H1 (cell line): ENCODE measurements at places on chromosomes 11 and 22. TPM values are rescaled to one million over a fixed set of nuclear protein-coding genes. Genes with fewer than 3 reads are reported as not detected.

Gene MPZL3
- 1.1 and 1.2 TPM in 2 replicates for polyA plus RNA-seq

Gene TEAD1
- 15.6 and 17.2 TPM in 2 replicates for polyA plus RNA-seq

Gene STK33
- 7.0 and 8.8 TPM in 2 replicates for polyA plus RNA-seq

Gene ANO9
- polyA plus RNA-seq, result 20.7 and 24.6 TPM in 2 replicates

Gene GRIA4
- polyA plus RNA-seq, result 8.9 and 12.5 TPM in 2 replicates

Gene PYGM
- polyA plus RNA-seq, result 10.0 and 15.2 TPM in 2 replicates

Gene OR5A2
- not detected in 2 replicates for polyA plus RNA-seq

Gene ALDH3B1
- 0.47 TPM in 2 replicates for polyA plus RNA-seq

Gene MUC15
- not detected in 2 replicates for polyA plus RNA-seq

Gene PNPLA5
- 3.9 and 5.2 TPM in 2 replicates for polyA plus RNA-seq

DNA sequence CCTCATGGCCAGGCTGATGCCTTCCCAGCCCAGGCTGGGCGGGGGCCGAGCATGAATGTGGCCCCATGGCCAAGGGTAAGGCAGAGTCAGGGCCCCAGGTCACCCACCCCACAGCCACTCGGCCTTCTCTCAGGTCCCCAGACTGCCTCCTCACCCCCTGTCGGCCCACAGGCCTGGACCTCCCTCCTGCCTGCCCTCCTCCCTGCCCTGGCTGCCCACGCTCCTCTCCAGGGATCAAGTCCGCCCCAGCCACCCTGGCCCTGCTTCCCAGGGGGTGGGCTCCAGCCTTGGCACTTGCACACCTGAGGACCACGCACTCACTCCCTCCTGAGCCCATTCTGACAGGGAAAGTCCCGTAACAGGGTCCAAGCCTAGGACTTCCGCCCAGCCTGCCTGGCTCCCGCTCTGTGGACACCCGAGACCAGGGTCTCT is 37.8 kb upstream of the TH start:
- peaks cover 12% of the 10 kb centered on the region for H3K4me1 ChIP-seq
- H3K4me3 ChIP-seq, result no peak overlapping the region
- DNase-seq, result no peak
- no peak overlapping the region for H3K27ac ChIP-seq

DNA sequence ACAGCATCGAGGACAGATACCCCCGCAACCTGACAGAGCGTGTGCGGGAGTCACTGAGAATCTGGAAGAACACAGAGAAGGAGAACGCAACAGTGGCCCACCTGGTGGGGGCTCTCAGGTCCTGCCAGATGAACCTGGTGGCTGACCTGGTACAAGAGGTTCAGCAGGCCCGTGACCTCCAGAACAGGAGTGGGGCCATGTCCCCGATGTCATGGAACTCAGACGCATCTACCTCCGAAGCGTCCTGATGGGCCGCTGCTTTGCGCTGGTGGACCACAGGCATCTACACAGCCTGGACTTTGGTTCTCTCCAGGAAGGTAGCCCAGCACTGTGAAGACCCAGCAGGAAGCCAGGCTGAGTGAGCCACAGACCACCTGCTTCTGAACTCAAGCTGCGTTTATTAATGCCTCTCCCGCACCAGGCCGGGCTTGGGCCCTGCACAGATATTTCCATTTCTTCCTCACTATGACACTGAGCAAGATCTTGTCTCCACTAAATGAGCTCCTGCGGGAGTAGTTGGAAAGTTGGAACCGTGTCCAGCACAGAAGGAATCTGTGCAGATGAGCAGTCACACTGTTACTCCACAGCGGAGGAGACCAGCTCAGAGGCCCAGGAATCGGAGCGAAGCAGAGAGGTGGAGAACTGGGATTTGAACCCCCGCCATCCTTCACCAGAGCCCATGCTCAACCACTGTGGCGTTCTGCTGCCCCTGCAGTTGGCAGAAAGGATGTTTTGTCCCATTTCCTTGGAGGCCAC is 3.3 kb downstream of the FADD start:
- 0 out of 2 replicates have a peak overlapping the region, but pooled peaks have one; percentile 10 for H3K27ac ChIP-seq
- no peak overlapping the region for H3K4me3 ChIP-seq
- H3K27me3 ChIP-seq, result no peaks in the 10 kb centered on the region
- peaks cover 10% of the 10 kb centered on the region for H3K36me3 ChIP-seq
- peaks cover 17% of the 10 kb centered on the region for H3K4me1 ChIP-seq

- H3K4me3 ChIP-seq, result no peak overlapping the region
- peaks cover 15% of the 10 kb centered on the region for H3K36me3 ChIP-seq
- DNase-seq, result no peak
- no peak overlapping the region for H3K27ac ChIP-seq
- H3K4me1 ChIP-seq, result no peaks in the 10 kb centered on the region
- no peaks in the 10 kb centered on the region for H3K27me3 ChIP-seq
Measured at GRCh38 chr22:23305321-23305910, 125.1 kb downstream of the BCR start.

DNA sequence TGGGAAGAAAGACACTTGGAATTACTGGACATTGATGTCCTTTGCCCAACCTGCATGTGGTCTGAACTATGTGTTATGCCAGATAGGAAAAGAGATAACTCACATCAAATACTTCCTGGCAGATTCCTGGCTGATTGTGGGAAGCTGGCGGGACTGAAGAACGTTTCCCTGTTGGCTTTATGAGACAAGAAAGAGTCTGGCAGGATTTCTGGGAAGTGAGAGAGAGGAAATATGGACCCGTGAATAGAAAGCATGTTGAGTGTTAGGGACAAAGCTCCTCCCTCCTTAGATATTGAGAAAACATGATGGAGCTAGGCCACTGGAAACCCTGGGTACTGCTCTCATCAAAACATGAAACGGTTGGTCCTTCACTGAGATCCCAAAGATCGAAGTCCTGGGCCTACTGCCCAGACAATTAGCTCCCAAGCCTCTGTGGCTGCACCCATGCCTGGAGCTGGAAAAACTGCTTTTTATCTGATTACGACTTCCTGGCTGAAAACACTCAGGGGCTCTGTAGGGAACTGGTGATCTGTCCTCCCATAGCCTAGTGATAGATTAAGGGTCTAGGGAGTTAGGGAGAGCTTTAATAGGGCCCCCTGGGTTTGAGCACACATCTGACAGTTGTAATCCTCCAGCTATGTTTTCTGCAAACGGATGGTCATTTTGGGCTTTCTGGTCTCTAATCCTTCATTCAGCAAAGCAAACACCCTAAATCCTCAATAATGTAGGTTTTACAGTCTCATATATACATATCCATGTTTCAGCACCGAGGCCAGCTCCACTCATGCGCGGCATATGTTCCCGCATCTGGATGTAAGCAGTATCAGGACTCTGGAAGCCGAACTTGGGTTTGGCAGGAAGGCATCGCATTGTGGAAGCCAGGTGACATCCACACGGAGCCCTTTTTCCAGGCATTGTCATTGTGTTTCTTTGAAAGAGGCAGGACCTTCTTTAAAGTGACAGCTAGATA is 6.1 kb upstream of the B3GAT1 start:
- no peak overlapping the region for H3K27ac ChIP-seq
- peaks cover 25% of the 10 kb centered on the region for H3K4me1 ChIP-seq
- no peaks in the 10 kb centered on the region; the same call in 1 of the 2 replicates for H3K27me3 ChIP-seq
- DNase-seq, result no peak

DNA sequence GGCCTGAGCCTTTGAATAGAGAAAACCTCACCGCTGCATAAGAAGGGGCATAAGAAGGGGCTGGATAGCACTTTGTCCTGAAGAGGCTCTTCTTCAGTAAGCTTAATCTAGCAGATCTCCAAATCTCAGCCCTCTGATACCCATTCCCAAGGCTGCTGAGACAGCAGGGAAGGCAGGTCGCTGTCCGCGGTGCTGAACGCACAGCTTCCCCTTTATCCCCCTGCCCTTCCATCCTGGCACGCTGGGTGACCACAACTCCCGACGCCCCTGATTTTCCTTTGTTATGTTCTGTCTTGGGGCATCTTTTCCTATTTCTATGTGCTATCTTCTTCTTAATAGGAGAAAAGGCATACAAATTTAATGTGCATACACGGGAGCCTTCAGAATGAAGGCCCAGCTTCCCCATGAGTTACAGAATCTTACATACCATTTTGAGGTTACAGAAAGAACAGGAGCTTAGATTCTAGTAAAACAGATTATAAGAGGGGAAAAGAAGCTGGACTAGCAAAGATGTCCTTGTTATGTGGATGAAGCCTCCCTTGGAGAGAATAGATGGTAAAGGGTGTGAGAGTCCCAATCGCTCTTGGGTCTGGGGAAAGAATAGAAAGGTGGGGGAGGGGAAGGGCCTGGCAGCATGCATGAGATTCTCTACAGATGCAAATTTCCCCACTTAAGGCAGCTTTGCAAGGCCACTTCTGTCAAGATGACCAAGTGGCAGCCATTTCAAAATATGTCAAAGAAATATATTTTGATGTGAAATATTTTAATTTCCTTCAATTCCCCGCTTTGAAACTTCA is 5.7 kb upstream of the SULT4A1 start:
- no peaks in the 10 kb centered on the region for H3K36me3 ChIP-seq
- H3K27me3 ChIP-seq, result no peaks in the 10 kb centered on the region
- DNase-seq, result peak; percentile 71
- H3K27ac ChIP-seq, result no peak overlapping the region

DNA sequence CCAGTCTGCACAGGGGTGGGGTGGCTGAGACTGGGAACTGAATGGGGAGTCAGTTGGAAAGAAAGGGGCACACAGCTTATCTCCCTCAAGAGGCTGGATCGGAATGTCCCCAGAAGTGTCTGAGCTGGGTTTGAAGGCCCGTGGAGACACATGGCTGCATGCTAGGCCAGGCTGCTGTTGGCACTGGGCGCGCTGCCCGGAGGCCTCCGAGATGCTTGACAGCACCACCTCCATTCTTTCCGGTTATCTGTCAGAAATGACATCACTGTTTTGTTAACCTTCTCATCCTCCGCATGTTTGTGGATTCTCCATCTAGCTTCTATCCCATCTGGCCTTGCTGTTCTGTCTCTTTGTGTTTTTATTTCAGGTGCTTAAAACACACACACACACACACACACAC is 85.5 kb downstream of the APIP start:
- no peak overlapping the region for H3K27ac ChIP-seq
- no peaks in the 10 kb centered on the region for H3K27me3 ChIP-seq
- H3K36me3 ChIP-seq, result no peaks in the 10 kb centered on the region
- H3K4me1 ChIP-seq, result no peaks in the 10 kb centered on the region; the same call in 1 of the 2 replicates

- H3K4me1 ChIP-seq, result peaks cover 2% of the 10 kb centered on the region; the same call in 1 of the 2 replicates
- no peaks in the 10 kb centered on the region for H3K36me3 ChIP-seq
- no peak overlapping the region for H3K27ac ChIP-seq
- no peaks in the 10 kb centered on the region for H3K27me3 ChIP-seq
- H3K4me3 ChIP-seq, result no peak overlapping the region
Measured at GRCh38 chr22:26775394-26775793, 118.0 kb downstream of the MIAT start.

DNA sequence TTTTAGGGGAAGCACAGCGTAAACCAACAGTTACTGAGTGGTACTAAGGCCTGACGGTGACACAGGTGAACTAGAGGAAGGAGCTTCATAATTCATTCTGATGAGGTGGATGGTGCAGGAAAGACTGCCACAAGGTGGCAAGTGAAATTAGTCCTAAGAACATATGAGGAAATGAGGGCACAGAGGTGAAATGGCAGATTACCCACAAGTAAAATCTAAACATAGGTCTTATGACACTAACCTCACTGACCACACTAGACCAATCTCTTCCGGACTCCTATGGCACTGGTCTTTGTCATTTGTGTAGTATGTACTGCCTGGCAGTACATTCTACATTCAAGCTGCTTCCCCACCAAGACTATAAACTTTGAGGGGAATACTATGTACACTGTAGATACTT is 20.2 kb downstream of the GAB2 start:
- H3K27ac ChIP-seq, result no peak overlapping the region
- H3K36me3 ChIP-seq, result no peaks in the 10 kb centered on the region
- DNase-seq, result no peak
- H3K27me3 ChIP-seq, result peaks cover 4% of the 10 kb centered on the region; the same call in 1 of the 2 replicates
- H3K4me3 ChIP-seq, result no peak overlapping the region
- H3K4me1 ChIP-seq, result peaks cover 6% of the 10 kb centered on the region

- peaks cover 83% of the 10 kb centered on the region for H3K27me3 ChIP-seq
- H3K27ac ChIP-seq, result no peak within 1 kb of the TSS
- H3K4me3 ChIP-seq, result peak within 1 kb of the TSS; percentile 41
- DNase-seq, result peak; percentile 61
Measured at GRCh38 chr11:114059278-114059983, at the start of gene ZBTB16. Gene ZBTB16, plus strand, starts transcription at chr11:114059711. Its CDS starts 3,590 bp downstream, at chr11:114063301.

GRCh38 chr11:87022254-87022653 is 15.5 kb upstream of the TMEM135 start:
- H3K4me1 ChIP-seq, result no peaks in the 10 kb centered on the region
- DNase-seq, result no peak
- H3K27me3 ChIP-seq, result no peaks in the 10 kb centered on the region
- H3K36me3 ChIP-seq, result no peaks in the 10 kb centered on the region

DNA sequence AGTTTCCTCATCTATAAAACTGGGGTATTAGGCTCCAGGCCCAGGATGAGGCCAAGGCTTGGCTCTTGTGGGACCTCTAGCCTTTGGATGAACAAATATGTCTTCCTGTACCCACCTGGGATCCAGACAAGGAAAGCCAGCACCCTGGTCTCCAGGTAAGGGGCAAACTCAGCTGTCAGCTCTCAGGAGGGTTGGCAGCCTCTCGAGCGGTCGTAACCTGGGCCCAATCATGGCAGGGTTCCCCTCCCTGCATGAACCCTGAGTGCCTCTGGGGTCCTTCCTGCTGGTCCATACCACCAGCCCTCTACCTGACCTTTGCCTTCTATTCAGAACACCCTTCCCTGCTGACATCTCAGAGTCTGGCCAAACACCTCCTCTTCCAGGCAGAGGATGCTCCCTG is 19.6 kb downstream of the SLC22A12 start:
- H3K4me1 ChIP-seq, result no peaks in the 10 kb centered on the region; the same call in 1 of the 2 replicates
- no peak overlapping the region for H3K4me3 ChIP-seq
- no peaks in the 10 kb centered on the region for H3K36me3 ChIP-seq
- no peak overlapping the region for H3K27ac ChIP-seq
- no peaks in the 10 kb centered on the region for H3K27me3 ChIP-seq

DNA sequence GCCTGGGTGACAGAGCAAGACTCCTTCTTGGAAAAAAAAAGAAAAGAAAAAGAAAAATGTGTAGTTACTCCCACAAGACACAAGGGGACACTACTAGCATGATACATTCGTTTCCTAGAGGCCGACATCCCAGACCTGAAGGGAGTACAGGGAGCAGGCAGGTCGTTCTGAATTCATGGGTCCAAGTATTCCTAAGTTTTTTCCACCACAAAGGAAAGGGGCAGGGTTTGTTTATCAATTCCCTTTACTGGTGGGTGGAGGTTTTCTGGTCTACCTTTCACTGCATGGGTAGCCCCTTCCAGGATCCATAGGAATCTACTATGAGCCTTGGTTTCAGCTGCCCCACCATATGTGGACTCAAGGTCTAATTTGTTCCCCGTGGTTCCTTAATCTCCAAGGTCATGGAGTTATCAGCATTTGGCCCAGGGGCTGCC is 11.8 kb downstream of the TIGD3 start:
- no peak overlapping the region for H3K27ac ChIP-seq
- no peaks in the 10 kb centered on the region for H3K27me3 ChIP-seq
- H3K36me3 ChIP-seq, result no peaks in the 10 kb centered on the region

- DNase-seq, result no peak
- no peaks in the 10 kb centered on the region for H3K27me3 ChIP-seq
- no peaks in the 10 kb centered on the region for H3K36me3 ChIP-seq
- no peaks in the 10 kb centered on the region for H3K4me1 ChIP-seq
- H3K27ac ChIP-seq, result no peak overlapping the region
Measured at GRCh38 chr11:96978751-96979150, 588.9 kb downstream of the JRKL start.
